ENCODE measurements at places on chromosomes 12 and 14.

- no peak for DNase-seq
Measured at GRCh38 chr14:38316922-38317321, 61.0 kb upstream of the CLEC14A start.

DNA sequence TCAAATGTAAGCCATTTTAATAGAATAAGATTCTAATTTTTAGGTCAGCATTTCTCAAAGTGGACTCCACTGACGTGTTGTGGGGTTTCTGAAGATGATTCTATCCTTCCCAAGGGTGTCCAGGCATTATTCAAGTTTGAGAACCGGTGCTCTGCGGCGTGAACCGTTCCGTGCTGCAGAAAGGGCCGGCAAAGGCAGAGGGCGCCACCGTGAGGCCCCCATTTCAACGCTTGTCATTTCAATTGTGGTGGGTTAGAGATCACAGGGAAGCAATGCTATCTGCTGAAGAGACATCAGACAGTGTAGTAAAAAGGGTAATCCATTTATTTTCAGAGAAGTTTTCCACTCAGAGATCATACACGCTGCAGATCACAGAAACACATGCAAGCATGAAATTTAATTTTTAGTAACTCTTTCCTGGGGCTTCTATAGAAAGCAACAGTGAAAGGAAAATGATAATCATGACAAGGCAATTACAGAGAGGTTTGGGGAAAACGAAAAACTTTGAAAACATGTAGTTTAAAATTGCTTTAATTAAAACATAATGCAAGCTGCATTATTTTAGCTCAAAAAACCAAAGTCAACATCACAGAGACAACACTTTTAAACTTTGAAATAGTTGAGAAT lies 201.7 kb downstream of the EXOC5 start:
- DNase-seq = peak; percentile 49

- DNase-seq = no peak
Measured at GRCh38 chr12:6538420-6539313, 4.3 kb downstream of the GAPDH start.

- no peak for DNase-seq
Measured at GRCh38 chr12:47776471-47777143, 3.6 kb downstream of the SLC48A1 start.

DNA sequence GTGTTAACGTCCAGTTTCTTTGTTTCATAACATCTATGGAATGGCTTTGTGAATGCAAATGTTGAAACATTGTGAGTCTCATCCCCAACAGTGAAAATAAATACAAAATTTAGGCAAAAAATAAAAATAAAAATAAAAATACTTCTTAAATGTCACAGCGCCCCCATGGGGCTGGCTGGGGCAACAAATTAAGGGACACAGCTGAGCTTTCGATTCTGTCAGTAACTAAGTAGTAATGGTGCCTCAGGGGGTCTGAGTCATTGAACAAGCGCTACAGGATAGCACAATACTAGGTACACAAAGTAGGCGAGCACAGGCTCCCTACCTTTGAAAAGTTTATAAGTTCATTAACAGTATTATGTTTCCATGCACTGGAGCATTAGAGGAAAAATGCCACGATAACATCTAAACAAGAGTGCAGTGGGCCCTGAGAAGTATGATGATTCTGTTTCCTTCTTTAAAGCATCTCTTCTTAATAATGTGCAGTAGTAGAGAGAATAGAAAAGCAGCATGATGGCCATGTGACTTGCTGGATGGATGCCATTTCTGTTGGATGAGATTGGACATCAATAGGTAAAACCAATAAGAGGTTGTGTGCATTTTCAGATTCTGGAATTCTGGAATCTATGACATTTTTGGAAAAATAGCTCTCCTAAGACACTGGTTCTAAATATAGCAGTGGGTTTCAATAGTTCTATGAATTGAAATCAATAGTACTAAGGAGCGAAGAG lies 667.2 kb downstream of the DIO2 start:
- DNase-seq = no peak
